ENCODE measurements at places on chromosomes 7 and 10. TPM values are rescaled to one million over a fixed set of nuclear protein-coding genes. Genes with fewer than 3 reads are reported as not detected.

- no peak overlapping the region for H3K4me3 ChIP-seq
- no peaks in the 10 kb centered on the region for H3K4me1 ChIP-seq
- peaks cover 23% of the 10 kb centered on the region for H3K27me3 ChIP-seq
- H3K36me3 ChIP-seq = no peaks in the 10 kb centered on the region
- no peak for DNase-seq
These were observed 69.5 kb upstream of the CDK13 start for GRCh38 chr7:39880556-39880955.

Gene AKR1C8
- 0.48 TPM for total RNA-seq

- H3K27ac ChIP-seq = peak overlapping the region; percentile 51
- no peak for DNase-seq
- H3K27me3 ChIP-seq = no peaks in the 10 kb centered on the region
- H3K4me1 ChIP-seq = peaks cover 38% of the 10 kb centered on the region
- peak overlapping the region; percentile 9 for H3K4me3 ChIP-seq
These were observed 113.0 kb downstream of the SGMS1 start for GRCh38 chr10:50510517-50511473.

DNA sequence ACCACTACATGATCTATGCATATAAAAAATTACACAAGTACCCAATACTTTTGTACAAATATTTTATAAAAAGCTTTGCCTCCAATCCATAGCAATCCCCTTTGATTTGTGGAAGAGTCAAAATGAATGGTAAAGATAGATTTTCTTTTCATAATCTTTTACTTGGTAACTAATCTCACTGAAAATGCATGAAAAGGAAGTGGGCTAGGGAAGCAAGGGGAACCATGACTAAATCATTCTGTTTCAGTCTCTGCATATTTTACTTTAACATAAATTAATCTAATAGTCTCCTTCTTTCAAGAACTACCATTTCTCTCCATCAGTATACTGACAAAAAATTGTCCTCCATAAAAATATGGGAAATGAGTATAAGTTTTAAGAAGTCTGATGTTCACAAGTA, 96.9 kb downstream of the TES start:
- H3K36me3 ChIP-seq = no peaks in the 10 kb centered on the region
- no peak overlapping the region for H3K27ac ChIP-seq
- no peak overlapping the region for H3K4me3 ChIP-seq
- H3K4me1 ChIP-seq = no peaks in the 10 kb centered on the region
- no peaks in the 10 kb centered on the region for H3K27me3 ChIP-seq

- no peak overlapping the region for H3K27ac ChIP-seq
- no peak for DNase-seq
- no peaks in the 10 kb centered on the region for H3K36me3 ChIP-seq
- peaks cover 8% of the 10 kb centered on the region for H3K27me3 ChIP-seq
These were observed 17.4 kb upstream of the HPS1 start for GRCh38 chr10:98463976-98464754.

- no peak overlapping the region for H3K27ac ChIP-seq
- no peak for DNase-seq
- no peak overlapping the region for H3K4me3 ChIP-seq
- peaks cover 15% of the 10 kb centered on the region for H3K4me1 ChIP-seq
These were observed 4.9 kb upstream of the EPHB4 start for GRCh38 chr7:100832281-100832633.

DNA sequence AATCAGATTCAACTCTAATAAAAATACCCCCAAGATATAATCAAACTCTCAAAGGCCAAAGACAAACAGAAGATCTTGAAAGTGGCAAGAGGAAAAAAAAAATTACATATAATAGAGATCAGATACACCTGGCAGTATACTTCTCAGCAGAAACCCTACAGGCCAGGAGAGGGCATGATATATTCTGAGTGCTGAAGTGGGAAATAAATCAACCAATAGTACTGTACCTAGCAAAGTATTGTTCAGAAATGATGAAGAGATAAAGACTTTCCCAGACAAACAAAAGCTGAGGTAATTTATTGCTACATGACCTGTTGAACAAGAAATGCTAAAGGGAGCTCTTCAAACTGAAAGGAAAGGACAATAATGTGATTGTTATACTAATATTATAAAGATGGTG, 291.9 kb downstream of the SH2D4B start:
- no peak overlapping the region for H3K27ac ChIP-seq
- H3K36me3 ChIP-seq = no peaks in the 10 kb centered on the region
- DNase-seq = no peak

Gene TSPAN13
- total RNA-seq = 0.91 TPM

DNA sequence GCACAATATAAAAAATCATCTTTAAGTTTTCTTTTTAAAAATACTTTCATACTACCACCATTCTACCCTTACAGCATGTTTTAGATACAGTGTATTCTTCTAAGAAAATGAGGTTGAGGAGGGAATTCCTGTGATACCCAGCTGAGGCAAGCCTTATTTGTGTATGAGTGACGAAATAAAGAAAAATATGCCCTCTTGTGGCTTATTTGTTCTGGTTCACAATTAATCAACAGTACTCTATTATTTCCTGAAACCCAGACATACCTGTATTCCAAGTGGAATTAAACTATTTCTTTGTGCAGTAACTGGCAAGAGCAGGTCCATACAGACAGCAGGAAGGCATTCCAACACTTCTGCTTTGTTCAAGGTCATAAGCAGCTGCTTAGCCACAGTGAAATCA, 4.5 kb upstream of the SEMA3D start:
- DNase-seq = no peak
- H3K36me3 ChIP-seq = no peaks in the 10 kb centered on the region
- no peak overlapping the region for H3K27ac ChIP-seq
- H3K27me3 ChIP-seq = peaks cover 14% of the 10 kb centered on the region
- H3K4me3 ChIP-seq = no peak overlapping the region

GRCh38 chr10:132613566-132614348, 76.2 kb downstream of the INPP5A start:
- DNase-seq = no peak
- no peak overlapping the region for H3K27ac ChIP-seq

- no peaks in the 10 kb centered on the region for H3K4me1 ChIP-seq
- H3K4me3 ChIP-seq = no peak overlapping the region
- H3K27ac ChIP-seq = no peak overlapping the region
- no peak for DNase-seq
These were observed 157.6 kb upstream of the PCBD1 start for GRCh38 chr10:71045936-71046335.

- no peak overlapping the region for H3K27ac ChIP-seq
- DNase-seq = no peak
- peaks cover 15% of the 10 kb centered on the region for H3K4me1 ChIP-seq
- peaks cover 73% of the 10 kb centered on the region for H3K36me3 ChIP-seq
- no peak overlapping the region for H3K4me3 ChIP-seq
These were observed 112.9 kb upstream of the ZNF746 start for GRCh38 chr7:149610441-149611011.

- H3K4me1 ChIP-seq = no peaks in the 10 kb centered on the region
- no peak overlapping the region for H3K27ac ChIP-seq
- H3K27me3 ChIP-seq = no peaks in the 10 kb centered on the region
- H3K36me3 ChIP-seq = no peaks in the 10 kb centered on the region
- no peak for DNase-seq
- no peak overlapping the region for H3K4me3 ChIP-seq
These were observed 349.3 kb upstream of the SEMA3D start for GRCh38 chr7:85535974-85536729.

DNA sequence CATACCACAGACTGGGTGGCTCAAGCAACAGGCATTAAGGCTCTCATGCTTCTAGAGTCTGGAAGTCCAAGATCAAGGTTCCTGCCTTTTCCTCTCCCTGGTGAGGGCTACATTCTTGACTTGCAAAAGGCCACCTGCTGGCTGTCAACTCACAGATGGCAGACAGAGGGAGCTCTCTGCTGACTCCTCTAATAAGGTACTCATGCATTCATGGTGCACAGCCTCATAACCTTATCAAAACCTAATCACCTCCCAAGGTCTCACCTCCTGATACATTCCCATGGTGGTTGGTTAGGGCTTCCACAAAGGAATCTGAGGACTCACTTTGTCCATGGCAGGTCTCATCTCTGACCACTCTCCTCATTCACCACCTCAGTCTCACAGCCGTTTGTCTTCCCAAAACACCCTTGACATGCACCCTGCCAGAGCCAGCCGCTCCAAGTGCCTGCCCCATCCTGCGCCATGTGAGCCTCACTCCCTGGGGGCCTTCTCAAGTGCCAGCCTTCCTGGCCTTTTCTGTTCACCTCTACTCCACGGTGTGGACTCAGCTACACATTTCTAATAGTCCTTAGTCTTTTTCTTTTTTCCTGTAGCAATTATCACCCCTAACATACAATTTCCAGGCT, 400.3 kb upstream of the ADARB2 start:
- no peak for DNase-seq
- no peak overlapping the region for H3K4me3 ChIP-seq
- no peaks in the 10 kb centered on the region for H3K36me3 ChIP-seq
- no peaks in the 10 kb centered on the region for H3K4me1 ChIP-seq

Measured in activated naive CD8-positive, alpha-beta T cell treated with anti-CD3 and anti-CD28 coated beads, Interleukin-2, amount 10 ng/mL, durations not matched to agents 7 days and 5 days (primary cell).